Bronchial epithelial cell (primary cell): ENCODE measurements at places on chromosomes 7 and 10. TPM values are rescaled to one million over a fixed set of nuclear protein-coding genes. Genes with fewer than 3 reads are reported as not detected.

DNA sequence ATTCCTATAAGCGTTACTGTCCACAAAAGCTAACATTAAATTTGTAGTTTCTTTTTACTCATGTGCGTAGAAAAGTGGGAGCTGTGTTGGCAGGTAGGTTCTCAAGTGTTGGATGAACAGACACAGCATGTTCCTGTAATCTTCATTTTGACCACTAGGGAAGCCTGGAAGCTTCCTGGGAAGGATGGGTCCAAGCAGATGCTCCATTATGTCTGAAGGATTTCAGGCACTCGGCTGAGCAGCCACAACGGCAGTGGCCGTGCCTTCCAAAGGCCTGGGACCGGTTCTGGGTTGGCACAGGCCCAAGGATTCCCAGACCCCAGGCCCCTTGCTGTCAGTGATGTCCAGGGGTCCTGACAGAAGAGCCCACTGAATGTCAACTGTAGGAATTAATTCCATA lies 386.3 kb downstream of the TNS3 start:
- DNase-seq, result no peak

DNA sequence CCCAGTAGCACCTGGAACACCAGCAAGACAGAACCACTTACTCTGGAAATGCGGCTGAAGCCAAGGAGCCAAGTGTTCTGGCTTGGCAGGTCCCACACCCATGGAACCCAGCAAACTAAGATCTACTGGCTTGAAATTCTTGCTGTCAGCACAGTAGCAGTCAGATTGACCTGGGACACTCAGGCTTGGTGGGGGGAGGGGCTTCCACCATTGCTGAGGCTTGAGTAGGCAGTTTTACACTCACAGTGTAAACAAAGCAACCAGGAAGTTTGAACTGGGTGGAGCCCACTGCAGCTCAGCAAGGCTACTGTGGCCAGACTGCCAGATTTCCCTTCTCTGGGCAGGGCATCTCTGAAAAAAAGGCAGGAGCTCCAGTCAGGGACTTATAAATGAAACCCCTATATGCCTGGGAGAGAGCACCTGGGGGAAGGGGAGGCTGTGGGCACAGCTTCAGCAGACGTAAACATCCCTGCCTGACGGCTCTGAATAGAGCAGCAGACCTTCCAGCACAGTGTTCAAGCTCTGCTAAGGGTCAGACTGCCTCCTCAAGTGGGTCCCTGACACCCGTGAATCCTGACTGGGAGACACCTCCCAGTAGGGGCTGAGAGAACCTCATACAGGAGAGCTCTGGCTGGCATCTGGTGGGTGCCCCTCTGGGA lies 121.2 kb downstream of the MTERF1 start:
- DNase-seq, result peak; percentile 89

SUFU gene
- total RNA-seq, result 0.79 and 0.90 TPM in 2 replicates

VWDE gene
- 1.1 and 3.6 TPM in 2 replicates for total RNA-seq
